NCI-H146 (cell line): ENCODE measurements at places on chromosomes 2 and 18.

GRCh38 chr2:102839668-102840388 is 78.0 kb downstream of the TMEM182 start:
- DNase-seq = peak; percentile 60

- DNase-seq = no peak
Measured at GRCh38 chr2:50833036-50833435, 198.9 kb downstream of the NRXN1 start.

DNA sequence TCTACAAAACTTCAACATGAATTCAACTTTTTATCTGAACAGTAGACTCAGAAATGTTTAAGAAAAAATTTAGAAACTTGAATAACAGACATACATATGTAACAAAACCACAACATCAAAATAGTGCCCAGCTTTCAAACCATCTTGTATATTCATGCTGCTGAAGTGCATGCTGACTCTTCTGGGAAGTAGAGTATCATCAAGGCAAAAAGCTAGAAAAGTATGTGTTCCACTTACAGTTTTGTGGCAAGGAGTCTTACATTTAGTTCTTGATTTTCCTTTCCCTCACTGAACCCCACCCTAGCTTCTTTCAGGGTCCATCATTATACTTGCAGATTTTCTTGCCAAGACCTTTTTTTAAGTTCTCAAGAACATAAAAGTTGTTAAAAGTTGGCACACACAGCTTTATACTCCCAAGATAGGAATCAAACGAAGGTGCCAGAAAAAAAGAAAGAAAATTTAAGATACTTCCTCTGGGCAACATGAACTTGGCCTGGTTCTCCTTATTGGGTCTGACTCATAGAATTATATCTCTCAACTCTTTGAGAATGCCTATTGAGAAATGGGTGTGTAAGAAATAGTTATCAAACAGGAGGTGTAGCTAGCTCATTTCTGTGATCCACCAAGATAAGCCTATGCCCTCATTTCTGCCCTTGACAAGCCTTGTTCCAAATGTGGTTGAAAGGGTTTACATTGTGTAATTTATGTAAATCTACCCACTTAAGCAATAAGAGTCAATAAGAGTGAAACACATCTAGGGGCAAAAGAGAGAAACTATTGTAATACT is 667.6 kb upstream of the ACVR2A start:
- no peak for DNase-seq

DNA sequence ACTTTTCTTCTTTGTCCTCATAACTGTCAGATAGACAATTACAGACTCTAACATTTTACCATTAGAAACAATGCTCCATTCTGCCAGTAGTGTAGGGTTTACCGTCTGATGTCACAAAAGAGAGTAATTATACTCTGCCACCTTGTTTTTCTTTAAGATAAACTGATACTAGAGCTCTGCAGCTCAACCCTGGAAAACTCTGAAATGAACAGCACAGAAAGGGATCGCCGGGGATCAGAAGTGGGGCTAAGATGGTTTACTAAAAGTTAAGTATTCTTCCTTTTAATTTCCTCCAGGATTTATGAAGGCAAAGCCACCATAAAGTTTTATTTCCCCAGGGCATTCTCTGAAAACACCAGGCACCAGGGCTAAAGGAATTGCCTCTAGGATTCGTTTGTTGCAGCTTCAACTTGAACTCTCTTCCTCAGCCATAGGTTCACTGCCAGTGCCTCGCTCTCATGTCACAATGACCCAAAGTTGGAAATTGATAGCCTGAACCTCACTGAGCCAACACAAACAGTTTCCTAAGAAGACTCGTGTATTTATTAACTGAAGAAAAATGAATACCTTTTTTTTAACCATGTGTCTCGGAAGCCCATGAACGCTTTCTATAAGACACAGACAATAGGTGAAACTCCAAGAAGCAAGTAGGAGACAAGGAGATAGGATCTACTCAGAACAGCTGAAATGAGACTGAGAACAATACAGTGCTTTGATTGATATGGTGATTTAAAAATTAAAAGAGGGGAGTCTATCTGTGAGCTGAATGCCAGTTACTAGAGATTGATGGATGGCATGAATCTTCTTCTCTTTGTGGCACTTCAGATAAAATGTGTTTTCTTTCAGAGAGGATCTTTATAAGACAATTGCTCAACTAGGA is 121.5 kb upstream of the SPATS2L start:
- DNase-seq = no peak

DNA sequence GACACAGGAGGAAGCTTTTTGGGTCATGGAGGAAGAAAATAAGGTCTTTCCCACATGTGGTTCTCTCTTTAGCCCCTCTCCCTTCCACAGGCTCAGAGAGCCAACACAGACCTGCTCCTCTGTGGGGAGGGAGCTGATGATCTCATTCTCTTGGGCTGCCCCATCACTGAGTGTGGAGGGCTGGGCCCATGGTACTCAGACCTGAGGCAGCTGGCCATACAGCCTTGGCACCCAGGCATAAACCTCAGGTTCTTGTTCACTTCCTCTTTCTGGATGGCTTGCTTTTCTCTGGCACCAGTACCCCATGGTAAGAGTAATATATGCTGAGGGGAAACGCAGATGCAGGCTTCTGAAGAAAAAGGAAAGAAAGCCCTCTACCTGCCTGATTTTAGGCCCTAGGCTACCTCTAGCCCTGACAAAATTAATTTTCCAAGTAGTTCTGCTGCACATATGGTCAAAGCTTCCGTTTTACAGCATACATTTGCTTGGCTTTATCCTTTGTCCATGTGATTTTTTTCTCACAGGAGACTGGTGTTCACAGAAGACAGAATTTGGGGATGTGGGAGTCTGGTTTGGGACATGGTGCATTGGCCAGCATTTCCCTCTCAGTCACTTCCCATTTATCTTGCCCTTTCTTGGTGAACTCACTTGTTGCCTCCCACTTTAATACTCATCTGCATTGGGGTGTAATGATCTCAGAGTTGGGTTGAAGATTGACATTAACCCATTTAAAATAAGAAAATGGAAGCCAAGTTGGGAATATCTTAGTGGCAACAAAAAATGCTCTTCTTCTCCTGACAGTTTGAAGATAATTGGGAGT is 11.1 kb downstream of the DHRS9 start:
- no peak for DNase-seq

DNA sequence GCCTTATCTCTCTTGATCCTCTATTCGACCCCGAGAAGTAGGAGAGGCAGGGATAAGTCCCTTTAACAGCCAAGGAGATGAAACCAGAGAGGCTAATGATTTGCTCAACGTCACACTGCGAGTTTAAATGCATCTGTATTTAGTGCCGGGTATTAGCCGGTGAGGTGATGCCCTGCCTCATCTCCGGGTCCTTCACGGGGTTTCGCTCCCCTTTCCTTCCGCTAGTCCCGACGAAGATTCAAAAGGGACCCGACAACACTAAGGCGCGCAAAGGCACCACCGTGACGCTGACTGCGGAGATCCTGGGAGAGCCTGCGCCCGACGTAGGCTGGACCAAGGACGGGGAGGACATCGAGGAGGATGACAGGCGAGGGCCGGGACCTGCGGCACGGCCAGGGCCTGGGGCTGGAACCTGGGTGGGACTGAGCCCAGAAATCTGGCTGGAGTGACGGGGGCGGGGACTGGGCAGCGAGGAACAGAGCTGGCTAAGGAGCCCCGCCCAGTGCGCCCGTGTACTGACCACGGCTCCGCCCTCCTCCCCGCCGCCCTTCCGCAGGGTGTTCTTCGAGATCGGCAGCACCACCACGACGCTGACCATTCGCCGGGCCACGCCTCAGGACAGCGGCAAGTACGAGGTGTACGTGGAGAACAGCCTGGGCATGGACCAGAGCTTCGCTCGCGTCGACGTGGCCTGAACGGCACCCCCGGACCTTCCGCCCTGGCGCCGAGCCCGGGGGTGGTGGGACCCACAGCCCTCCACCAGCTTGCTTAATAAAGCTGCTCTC is 1.0 kb upstream of the GMPPA start:
- DNase-seq = peak; percentile 75

GRCh38 chr2:108189316-108189715 is 50.5 kb upstream of the SULT1C3 start:
- DNase-seq = no peak

DNA sequence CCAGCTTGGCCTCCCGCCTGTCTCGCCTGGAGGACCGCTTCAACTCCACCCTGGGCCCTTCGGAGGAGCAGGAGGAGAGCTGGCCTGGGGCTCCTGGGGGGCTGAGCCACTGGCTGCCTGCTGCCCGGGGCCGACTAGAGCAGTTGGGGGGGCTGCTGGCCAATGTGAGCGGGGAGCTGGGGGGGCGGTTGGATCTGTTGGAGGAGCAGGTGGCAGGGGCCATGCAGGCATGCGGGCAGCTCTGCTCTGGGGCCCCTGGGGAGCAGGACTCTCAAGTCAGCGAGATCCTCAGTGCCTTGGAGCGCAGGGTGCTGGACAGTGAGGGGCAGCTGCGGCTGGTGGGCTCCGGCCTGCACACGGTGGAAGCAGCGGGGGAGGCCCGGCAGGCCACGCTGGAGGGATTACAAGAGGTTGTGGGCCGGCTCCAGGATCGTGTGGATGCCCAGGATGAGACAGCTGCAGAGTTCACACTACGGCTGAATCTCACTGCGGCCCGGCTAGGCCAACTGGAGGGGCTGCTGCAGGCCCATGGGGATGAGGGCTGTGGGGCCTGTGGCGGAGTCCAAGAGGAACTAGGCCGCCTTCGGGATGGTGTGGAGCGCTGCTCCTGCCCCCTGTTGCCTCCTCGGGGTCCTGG is 3.7 kb upstream of the KHK start:
- no peak for DNase-seq

- no peak for DNase-seq
Measured at GRCh38 chr2:152183401-152184073, 8.0 kb upstream of the STAM2 start.

GRCh38 chr2:213787869-213788268 is 503.6 kb downstream of the SPAG16 start:
- no peak for DNase-seq

DNA sequence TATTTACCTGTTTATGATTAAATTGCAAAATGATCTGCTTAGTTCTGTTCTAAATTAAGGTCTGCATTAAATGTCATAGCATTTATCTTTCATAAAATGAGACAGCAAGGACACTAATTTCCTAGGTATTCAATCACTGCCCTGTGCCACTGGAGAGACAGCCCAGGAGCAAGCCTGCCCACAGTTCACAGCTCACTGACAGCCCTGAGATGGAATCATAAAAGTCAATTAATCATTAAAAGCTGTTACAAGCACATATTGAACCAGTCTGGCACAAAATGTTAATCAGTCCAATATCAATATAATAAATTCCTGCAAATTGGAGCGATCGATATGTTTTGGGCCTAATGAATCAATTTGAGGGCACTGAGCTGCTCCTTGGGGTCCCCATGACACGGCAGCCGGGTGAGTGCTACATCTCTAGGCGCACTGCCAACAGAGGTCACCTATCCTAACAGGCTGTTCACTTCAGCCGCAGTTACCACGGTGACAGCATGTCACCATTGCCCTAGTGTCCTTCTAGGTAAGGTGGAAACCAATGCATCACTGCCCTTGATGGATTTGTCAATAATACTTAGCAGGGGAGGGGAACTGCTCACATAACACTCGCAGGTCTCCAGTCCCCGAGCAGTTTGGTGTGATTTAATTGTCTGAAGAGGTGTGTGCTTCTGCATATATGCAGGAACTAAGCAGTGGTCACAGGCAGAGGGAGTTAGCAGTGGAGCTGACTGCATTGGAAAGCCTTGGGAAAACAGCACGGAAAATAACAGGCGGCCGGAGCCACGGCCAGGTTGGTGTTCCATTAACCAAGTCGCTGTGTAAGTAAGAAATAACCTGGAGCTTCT is 47.3 kb downstream of the POU3F3 start:
- DNase-seq = peak; percentile 2

DNA sequence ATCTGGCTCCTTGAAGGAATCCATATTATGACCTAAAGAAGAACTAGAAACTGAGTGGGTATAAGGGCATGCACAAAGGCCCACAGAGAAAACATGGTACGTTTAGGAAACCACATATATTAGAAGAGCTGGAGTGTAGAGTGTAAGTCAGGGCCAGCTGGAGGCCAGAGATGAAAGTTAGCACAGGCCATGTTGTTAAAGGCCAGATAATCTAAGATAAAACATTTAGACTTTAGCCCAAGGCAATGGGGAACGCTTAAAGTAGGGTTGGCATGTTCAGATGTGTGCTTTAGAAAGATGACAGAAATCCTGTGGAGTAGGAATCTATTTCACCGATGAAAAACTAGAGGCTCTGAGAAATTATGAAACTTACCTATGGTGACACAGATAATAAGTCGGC is 229.1 kb upstream of the NRP2 start:
- no peak for DNase-seq

- DNase-seq = no peak
Measured at GRCh38 chr18:24396082-24396633, 1.5 kb downstream of the OSBPL1A start.
